Glomerular endothelial cell (primary cell): ENCODE measurements at places on chromosomes 5 and 9.

DNA sequence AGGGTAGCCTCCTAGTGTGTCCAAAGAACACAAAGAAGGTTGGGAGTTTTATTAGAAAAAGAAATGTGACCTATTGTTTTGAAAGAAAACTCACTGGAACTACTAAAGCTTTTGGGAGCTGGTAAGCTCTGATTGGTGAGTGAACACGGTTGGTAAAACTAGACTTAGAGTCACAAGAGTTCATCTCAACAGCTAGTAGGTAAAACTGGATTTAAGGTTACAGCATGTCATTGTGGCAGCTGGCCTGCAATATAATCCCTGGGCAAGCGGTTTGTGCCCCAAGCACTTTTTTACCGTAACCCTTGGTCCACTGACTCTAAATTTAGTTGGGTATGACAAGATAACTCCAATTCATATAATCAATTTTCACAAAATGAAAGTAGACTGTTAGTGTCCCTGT is 47.4 kb downstream of the UBAP2 start:
- DNase-seq: no peak

GRCh38 chr5:95725937-95726810 is 5.0 kb upstream of the RHOBTB3 start:
- DNase-seq: no peak

- no peak for DNase-seq
Observed at GRCh38 chr9:131264231-131264630, 12.1 kb downstream of the FAM78A start.

DNA sequence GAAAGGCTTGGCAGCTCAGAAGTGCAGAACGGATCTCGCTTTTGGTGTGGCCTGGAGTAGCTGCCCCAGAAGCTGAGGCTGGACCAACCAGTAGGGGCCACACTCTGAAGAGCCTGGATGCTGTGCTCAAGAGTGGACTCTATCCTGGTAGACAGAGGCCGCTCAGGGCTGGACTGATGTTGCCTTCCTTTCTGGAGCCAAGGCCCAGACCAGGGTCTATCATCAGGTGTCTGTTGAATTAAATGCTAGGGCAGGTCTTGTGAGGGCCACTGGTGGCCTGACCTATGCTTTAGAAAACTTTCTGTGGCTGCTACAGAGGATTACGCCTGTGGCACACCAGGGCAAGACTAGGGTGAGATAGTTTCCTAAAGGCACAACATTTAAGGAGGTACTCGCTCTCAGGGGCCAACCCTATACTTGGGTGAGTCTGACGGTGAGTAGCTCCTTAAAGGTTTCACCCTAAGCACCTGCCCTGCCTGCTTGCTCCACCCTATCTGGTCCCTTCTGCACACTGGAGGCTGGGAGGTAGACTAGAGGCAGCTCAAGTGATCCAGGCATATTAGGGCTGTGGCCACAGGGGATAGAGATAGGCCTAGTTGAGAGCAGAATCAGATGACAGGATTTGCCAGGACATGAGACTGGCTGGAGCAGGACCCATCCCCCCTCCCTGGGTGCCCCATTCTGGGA is 9.8 kb upstream of the IRF1 start:
- DNase-seq: no peak

GRCh38 chr9:137073992-137074399 is 3.3 kb upstream of the UAP1L1 start:
- DNase-seq: no peak

- no peak for DNase-seq
Observed at GRCh38 chr9:21967702-21968101, 26.5 kb downstream of the CDKN2A start.

DNA sequence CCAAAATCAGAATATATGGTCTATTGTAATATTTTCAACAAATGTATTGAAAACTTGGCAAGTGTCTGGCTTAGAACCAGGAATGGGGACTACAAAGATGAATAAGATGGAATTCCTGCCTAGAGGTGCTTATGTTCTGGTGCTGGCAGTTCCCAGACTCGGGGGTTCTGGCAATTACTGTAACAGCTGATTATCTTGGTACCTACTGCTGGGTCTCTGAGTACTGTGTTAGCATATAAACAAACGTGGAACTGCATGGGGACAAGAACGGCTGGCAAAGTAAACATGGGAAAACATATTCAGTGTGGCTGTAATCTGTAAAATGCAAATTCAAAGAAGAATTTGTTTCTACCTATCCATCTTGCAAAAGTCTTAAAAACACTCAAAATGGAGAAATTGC is 89.9 kb downstream of the SLC24A2 start:
- no peak for DNase-seq

GRCh38 chr5:161167016-161167767 is 315.2 kb upstream of the ATP10B start:
- DNase-seq: no peak

DNA sequence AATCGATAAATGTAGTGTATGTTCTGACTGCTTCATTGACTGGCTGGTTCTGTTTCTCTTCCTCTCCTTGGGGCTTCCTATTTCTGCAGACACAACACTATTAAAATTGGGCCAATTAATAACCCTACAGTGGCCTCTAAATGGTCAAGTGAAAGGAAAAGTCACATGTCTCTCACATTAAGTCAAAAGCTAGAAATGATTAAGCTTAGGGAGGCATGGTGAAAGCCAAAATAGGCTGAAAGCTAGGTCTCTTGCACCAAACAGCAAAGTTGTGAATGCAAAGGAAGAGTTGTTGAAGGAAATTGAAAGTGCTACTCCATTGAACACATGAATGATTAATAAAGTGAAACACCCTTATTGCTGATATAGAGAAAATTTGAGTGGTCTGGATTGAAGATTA is 58.2 kb downstream of the CCNH start:
- no peak for DNase-seq

GRCh38 chr5:94245608-94246007 is 372.8 kb downstream of the KIAA0825 start:
- no peak for DNase-seq

- DNase-seq: no peak
Observed at GRCh38 chr5:133714161-133714915, 102.0 kb upstream of the FSTL4 start.

DNA sequence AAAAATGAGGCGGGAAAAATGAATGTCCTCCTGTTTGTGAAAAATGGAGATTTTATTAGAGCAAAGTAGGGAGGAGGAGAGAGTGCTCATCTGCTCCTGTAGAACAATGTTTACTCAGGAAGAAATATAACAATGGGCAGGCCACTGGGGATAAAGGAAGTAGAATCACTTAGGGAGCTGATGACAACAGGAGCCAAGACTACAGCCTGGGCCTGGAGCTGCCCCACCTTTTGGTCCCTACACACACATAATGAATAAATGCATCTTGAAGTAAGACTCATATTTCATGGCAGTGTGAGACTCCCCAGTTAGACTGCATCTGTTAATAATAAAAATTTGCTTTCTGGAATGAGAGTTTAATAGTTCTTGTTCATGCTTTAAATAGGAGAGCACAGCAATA is 1939.8 kb downstream of the EFNA5 start:
- DNase-seq: no peak

DNA sequence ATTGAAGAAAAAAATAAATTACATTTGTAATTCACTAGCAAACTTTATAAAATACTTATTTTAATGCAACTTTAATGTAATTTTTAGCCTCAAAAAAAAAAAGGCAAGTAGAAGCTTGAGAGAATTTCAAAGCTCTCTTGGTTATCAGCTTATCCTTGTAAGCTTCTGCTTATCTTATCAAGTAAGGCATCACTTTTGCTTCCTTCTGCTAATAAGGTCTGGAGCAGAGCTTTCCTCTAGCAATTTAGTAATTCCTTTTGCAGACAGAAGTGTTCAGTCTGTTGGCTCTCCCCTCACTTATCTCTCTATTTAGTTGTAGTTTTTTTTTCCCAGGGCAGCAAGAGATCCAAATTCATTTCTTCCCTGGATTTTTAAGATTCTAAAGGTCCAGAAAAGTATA is 525.0 kb downstream of the ISL1 start:
- DNase-seq: no peak

- DNase-seq: no peak
Observed at GRCh38 chr5:144812763-144813162, 642.1 kb downstream of the KCTD16 start.

GRCh38 chr5:91928754-91929521 is 545.8 kb upstream of the ARRDC3 start:
- DNase-seq: no peak

DNA sequence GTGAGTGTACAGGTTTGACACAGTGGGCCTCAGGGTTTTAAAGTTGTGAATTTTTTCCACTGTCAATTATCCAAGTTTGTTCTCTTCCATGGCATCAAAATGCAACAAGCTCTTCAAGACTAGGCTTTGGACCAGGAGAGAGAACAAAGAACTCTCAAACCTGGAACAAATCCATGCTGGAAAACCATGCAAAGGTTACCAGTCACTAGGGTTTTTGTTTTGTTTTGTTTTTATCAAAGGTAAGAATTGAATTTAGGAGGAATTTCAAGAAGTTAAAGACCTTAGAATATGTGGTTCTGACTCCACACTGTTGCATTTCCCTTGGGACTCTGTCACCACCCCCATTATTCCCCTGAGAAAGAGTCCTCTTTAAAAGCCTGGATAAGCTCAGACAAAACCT is 191.1 kb upstream of the PIK3R1 start:
- no peak for DNase-seq

DNA sequence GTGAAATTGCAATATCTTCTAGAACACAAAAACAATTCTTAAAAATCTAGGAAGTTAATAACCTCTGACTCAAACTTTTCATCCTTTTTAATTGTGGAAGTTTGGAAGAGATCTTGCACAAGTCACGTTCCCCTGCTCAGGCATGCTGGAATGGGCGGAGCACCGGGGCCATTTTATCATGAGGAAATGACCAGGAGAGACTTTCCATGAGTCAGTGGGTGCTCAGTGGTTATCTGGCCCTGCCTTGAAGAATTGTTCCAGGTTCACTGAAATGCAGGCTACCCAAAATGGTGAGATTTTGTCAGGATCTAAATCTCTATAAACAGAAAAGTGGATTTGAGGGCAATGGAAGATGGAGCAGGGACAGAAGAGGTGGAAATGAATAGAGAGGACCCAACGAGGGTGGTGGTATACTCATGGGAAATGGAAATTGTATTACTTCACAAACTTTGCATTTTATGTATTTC is 61.2 kb downstream of the FYB1 start:
- DNase-seq: no peak

- DNase-seq: no peak
Observed at GRCh38 chr9:84411683-84412267, 71.2 kb upstream of the SLC28A3 start.

DNA sequence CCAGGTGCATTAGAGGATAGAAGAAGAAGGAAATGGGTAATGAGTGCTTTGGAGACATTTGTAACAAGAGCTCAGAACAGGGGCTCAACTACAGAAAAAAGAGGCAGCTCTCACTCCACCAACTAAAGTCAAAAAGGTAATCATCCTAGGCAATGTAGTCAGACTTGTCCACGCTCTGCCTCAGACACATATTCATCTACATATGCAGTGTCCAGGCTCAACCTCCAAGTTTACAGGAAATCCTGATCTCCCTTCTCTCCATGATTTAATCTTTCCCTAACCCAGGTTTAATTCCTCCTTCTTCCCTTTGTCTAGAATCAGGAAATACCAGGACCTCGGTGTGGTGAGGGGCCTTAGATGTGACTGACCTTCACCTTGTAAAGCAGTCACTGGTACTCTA is 65.7 kb upstream of the SELENOP start:
- DNase-seq: no peak

DNA sequence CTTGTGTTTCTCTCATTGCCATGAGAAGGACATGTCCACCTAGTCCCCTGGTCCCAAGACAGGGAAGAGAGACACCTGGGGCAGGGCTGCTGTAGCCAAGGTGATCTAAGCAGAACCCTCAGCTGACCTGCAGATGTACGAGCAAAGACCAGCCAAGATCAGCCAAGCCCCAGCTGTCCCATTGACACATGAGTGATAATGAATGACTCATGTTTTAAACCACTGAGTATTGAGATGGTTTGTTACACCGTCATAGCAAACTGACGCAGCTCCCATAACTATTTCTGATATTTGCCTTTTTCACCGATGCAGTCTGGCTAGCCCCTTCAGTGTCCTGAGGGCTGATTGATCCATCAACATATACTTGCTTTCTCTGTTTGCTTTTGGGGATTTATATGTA is 6.7 kb downstream of the OR1K1 start:
- no peak for DNase-seq

- DNase-seq: no peak
Observed at GRCh38 chr9:29208670-29209069, 1635.4 kb upstream of the C9orf72 start.
